ENCODE measurements at places on chromosomes 2 and 18. TPM values are rescaled to one million over a fixed set of nuclear protein-coding genes. Genes with fewer than 3 reads are reported as not detected.

Gene SCYGR3
- total RNA-seq = not detected

Gene OSBPL6
- 0.08 TPM for total RNA-seq

Gene CTNNA2
- not detected for total RNA-seq

GRCh38 chr2:30990176-30990575 is 148.1 kb downstream of the GALNT14 start:
- no peak for DNase-seq

GRCh38 chr2:240672701-240673190 is 9.9 kb downstream of the AQP12B start:
- DNase-seq = no peak

GRCh38 chr2:20600756-20601325 is 50.1 kb downstream of the HS1BP3 start:
- no peak for DNase-seq

DNA sequence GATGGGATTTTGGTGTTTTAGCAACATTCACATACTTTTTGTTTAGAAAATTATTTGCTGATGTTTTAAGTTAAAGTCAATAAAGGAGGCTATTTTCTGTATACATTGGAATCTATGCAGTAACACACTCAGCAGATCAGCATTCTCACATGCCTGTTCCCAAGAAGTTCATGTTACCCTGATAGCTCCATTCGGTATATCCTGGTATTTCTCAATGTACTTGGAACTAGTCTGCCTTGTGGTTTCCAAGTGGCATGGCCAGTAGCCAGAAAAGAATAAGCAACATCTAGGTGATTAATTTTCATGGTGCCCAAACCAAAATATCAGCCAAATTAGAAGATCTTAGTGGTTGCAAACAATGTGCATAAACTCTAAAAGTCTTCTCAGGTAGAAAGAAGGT is 5.2 kb upstream of the NCAPH start:
- no peak for DNase-seq

- DNase-seq = no peak
Observed at GRCh38 chr18:78903436-78904178, 76.0 kb upstream of the SALL3 start.

GRCh38 chr18:46555213-46555612 is 101.8 kb downstream of the LOXHD1 start:
- no peak for DNase-seq

Data from CD4-positive, alpha-beta T cell (primary cell).